ENCODE measurements at places on chromosomes 13 and 19.

DNA sequence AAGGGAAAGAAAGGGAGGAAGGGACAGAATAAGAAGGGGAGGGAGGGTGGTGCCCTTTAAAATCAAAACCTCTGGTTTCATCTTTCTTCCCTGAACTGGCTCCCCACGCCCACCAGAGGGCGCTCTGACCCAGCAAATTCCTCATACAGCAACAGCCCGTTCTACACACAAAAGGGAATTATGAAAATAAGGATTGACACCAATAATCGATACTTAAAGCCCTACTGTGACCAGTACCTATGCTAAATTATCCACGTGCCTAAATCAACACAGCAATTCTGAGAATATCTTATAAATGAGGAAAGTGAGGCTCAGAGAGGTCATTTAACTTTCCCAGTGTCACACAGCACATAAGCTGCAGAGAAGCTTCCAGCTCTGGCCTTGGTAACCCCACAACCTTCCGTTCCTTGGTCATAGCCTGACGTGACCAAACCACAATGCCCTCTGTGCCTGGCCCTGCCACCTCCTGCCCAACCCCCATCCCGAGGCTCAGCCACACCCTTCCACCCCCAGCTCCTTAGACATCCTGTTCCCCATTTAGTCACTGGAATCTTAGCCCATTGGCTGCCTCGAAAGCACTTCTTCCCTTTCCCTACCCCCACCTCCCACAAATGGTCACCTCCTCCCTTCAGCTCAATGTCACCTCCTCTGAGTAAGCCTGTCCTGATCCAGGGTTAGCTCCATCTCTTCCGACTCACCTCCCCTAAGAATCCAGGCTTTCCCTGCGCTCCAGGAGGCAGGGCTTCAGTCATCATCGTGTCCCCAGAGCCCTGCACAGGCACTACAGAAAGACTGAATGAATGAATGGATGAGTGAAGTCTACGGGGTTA lies 34.2 kb upstream of the PNMA8B start:
- peak; percentile 86 for DNase-seq

- peak; percentile 91 for DNase-seq
Observed at GRCh38 chr13:39602614-39603366, at the start of gene LHFPL6. Gene LHFPL6, minus strand, starts transcription at chr13:39603193.

DNA sequence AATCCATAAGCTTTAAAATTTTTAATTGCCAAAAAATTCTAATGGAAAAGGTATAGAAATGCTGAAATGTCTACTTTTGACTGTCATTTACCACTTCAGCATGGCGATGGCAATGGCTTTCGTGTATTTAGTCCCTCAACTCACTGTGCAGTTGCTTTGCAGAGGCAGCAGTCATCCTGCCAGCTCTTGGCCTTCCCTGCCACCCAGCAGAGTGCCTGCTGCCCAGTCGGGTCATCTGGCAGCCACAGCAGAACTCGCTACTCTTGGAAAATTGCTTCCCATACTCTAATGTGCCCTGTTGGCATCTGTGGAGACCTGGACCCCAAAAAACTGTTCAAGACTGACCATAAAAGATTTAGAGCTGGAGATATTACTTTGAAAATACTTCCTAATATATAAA lies 383.2 kb downstream of the UQCRFS1 start:
- DNase-seq, result no peak

DNA sequence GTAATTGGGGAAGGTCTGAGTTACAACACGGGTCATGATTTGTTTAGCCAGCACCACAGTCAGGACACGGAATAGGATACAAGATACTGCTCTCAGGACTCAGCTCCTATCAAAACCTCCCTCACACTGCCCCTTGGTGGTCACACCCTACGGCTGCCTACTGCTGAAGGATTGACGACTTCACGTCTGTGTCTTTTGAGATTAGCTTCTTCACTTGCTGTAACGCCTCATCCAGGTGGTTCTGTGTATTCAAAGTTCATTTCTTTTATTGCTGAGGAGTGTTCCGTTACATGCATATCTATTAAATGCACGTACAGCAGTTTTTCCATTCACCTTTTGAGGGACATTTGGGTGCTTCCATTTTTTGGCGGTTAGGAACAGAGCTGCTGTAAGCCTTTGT lies 46.3 kb downstream of the URI1 start:
- no peak for DNase-seq

- DNase-seq, result peak; percentile 35
Observed at GRCh38 chr13:62357887-62358645, 942.4 kb upstream of the PCDH20 start.

DNA sequence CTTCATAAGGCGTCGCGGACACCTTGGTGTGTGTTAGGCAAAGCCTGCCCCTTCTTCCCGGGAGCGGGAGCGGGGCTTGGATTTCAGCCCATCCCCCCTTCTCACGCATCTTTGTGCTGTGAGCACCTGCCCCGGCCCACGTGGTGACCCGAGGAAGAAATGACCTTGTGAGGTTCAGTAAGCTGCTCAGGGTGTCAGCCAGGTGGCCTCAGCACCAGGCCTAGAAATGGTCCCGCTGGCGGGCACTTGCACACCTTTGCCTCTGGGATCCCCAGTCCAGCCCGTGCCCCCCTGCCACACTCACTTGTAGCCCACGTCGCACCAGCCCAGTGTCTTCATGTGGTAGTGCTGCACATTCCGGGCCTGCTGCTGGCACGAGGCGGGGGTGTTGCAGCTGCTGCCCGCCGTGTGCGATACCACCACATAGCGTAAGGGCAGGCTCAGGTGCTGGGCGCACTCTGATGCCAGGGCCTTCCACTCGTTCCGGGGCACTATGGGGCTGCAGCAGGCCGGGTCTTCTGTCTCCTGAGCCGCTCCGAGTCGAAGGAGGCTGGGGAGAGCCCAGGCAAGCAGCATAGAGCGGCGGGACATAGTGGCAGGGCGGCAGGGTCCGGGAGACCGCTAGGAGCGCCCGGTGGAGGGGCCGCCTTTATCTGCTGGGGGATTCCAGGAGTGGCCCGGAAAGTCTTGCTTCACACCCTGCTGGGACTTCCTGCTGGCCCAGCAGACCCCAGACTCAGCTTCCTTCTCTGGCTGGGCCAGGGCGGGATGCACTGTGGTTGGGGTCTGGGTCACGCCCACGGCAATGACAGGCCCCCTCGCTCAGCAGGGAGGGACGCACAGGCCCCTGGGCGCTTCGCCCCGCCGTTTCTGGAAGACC lies at the start of gene PGLYRP1:
TSS of gene PGLYRP1 (minus strand) at position 623 of the 880 bp plus-strand sequence. CDS start at position 591, 32 bp downstream.
- DNase-seq, result no peak

GRCh38 chr19:31694761-31695160 lies 345.5 kb upstream of the TSHZ3 start:
- no peak for DNase-seq

- peak; percentile 17 for DNase-seq
Observed at GRCh38 chr19:48481846-48482639, 12.9 kb downstream of the CYTH2 start.

DNA sequence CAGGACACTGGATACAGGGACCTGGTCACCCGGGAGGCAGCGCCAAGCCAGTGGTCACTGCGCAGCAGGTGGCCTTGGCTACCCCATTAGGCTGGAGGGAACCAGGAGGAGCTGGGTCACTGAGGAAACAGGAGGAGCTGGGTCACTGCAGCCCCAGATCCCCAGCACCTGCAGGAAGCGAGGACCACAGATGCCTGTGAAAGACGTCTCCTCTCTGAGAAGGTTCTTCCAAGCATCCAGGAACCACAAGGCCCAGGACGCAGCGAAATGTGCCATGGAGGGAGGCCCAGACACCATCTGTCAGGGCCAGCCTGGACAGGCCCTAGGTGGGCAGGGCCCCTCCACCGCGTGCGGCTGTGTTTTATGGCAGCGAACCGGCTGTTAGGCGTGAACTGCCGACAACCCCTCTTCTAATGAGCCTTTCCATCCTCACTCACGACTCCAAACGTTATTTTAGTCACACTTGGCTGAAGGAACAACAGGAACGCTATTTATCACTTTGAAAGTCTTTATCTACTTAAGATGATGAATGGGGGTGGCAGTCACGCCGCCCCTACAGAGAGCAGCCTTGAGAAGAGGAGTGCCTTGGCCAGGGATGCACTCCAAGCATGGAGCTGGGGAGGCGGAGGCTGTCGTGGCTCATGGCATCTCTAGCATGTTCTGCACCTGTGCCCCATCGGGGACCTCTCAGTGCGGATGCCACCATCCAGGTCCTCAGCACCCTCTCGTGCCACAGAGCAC lies 53.3 kb downstream of the CEBPG start:
- no peak for DNase-seq

DNA sequence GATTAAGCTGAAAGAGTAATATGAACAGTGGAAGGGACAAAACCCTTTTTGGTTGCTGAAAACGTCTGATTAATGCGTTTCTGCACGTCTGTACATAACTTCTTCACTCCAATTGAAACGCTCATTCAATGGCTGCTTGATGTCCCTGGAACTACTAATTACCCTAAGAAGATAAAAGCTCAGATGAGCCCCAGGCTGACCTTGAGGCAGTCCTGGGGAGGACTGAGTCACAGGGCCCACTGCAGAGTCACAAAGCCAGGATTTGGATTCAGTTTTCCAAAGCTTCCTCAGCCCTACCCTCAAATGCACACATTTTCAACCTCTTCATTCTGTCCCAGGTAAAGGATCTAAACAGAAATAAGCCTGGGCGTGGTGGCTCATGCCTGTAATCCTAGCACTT lies 75.0 kb upstream of the FLT1 start:
- no peak for DNase-seq
